T-helper 17 cell (primary cell): ENCODE measurements at places on chromosomes 7 and 10. TPM values are rescaled to one million over a fixed set of nuclear protein-coding genes. Genes with fewer than 3 reads are reported as not detected.

MOSPD3 gene
- total RNA-seq = 16.4 TPM

TMEM248 gene
- 73.7 TPM for total RNA-seq

AUTS2 gene
- total RNA-seq = 84.2 TPM

PANK1 gene
- total RNA-seq = 1.2 TPM

ZNF92 gene
- total RNA-seq = 24.4 TPM

ZNF511 gene
- 33.2 TPM for total RNA-seq

RELN gene
- total RNA-seq = not detected

NODAL gene
- not detected for total RNA-seq
